ENCODE measurements at places on chromosomes 13 and 19. TPM values are rescaled to one million over a fixed set of nuclear protein-coding genes. Genes with fewer than 3 reads are reported as not detected.

LENG8 gene
- total RNA-seq, result 43.3 TPM

SYCN gene
- total RNA-seq, result not detected

PSG6 gene
- not detected for total RNA-seq

APLP1 gene
- total RNA-seq, result 4.1 TPM

C1QTNF9 gene
- not detected for total RNA-seq

SBK2 gene
- total RNA-seq, result not detected

IFNL3 gene
- total RNA-seq, result not detected

ADM5 gene
- total RNA-seq, result 0.32 TPM

ETV2 gene
- 0.13 TPM for total RNA-seq

ZNF296 gene
- total RNA-seq, result not detected

PLIN5 gene
- total RNA-seq, result not detected

ZNF491 gene
- 7.5 TPM for total RNA-seq

ZNF441 gene
- 17.3 TPM for total RNA-seq

IL4I1 gene
- total RNA-seq, result 1.6 TPM

FFAR2 gene
- total RNA-seq, result not detected

ACP5 gene
- total RNA-seq, result 0.39 TPM

ATXN8OS gene
- not detected for total RNA-seq

KLK1 gene
- not detected for total RNA-seq

Data from articular chondrocyte of knee joint (primary cell).